ENCODE measurements at places on chromosomes 12 and 14.
A peak's percentile ranks its signal among the peaks of the same experiment; 100 is the strongest.

- no peak for DNase-seq
Observed at GRCh38 chr12:116261525-116262100, 15.9 kb downstream of the MED13L start.

GRCh38 chr12:62170241-62170640 lies 90.0 kb upstream of the USP15 start:
- no peak for DNase-seq

- no peak for DNase-seq
Observed at GRCh38 chr12:89742337-89743022, 33.8 kb upstream of the ATP2B1 start.

DNA sequence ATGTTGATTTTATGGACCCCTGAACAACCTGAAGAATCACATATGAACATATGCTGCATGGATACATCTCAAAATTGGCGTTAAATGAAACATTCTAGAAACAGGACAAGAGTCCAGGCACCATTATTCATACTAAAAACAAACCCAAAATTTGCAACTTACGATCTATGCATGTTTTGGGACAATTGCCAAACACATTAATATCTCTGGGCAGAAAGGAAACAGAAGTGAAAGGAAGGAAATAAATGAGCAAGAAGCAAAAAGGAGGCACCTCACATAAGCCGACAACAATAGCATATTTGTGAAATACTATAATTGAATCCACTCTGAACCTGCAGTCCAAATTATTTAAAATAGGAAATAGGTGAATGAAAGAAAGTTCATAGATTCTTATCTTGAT lies 1505.3 kb downstream of the AACS start:
- DNase-seq = no peak

GRCh38 chr12:49905718-49906314 lies 2.1 kb upstream of the FAIM2 start:
- DNase-seq = no peak

GRCh38 chr14:89270439-89271227 lies 146.4 kb downstream of the FOXN3 start:
- DNase-seq = no peak

DNA sequence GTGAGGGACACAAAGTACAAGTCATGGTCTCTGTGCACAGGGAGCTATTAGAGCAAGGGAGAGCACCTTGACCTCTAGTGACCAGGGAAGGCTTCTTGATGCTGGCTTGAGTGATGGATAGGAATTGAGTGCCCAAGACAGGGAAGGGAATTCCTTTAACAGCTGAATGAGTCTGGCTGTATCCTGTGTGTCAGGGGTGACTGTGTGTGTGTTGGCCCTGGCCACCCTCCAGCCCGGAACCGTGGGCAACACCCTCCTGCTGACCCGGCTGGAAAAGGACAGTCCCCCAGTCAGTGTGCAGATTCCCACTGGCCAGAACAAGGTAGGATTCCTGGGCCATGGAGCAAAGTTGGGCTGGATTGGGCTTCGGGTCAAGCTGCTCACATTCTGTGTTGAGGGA lies 5.5 kb upstream of the PFDN5 start:
- DNase-seq = no peak

DNA sequence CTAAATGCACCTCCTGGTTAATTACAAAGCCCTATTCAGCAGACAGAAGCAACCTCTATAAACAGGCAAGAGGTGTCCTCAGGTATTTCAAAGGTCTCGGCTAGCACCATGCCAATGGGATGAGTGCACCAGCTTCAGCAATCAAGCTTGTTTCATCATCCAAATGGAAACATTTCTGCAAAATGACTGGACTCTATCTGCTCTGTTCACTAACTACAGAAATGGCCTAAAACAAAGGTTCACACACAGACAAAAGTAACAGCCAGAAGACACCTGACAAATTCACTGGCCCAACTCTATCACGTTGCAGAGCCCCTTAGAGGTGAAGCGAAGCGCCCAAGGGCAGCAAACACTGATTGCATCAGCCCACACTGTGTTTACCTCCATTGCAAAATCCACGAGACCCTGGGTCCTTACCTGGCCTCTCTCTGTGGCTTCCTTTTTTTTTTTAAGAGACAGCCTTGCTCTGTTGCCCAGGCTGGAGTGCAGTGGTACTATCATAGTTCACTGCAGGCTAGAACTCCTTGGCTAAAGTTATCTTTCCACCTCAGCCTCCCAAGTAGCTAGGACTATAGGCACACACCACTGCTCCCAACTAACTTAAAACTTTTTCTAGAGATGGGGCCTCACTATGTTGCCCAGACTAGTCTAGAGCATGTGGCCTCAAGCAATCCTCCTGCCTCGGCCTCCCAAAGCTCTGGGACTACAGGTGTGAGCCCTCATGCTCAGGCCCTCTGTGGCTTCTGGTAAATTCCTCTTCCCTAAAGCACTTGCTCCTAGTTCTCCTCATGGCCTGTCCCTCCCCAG lies 8.5 kb upstream of the SYNE3 start:
- no peak for DNase-seq

- no peak for DNase-seq
Observed at GRCh38 chr14:64721899-64722298, 17.7 kb downstream of the PLEKHG3 start.

DNA sequence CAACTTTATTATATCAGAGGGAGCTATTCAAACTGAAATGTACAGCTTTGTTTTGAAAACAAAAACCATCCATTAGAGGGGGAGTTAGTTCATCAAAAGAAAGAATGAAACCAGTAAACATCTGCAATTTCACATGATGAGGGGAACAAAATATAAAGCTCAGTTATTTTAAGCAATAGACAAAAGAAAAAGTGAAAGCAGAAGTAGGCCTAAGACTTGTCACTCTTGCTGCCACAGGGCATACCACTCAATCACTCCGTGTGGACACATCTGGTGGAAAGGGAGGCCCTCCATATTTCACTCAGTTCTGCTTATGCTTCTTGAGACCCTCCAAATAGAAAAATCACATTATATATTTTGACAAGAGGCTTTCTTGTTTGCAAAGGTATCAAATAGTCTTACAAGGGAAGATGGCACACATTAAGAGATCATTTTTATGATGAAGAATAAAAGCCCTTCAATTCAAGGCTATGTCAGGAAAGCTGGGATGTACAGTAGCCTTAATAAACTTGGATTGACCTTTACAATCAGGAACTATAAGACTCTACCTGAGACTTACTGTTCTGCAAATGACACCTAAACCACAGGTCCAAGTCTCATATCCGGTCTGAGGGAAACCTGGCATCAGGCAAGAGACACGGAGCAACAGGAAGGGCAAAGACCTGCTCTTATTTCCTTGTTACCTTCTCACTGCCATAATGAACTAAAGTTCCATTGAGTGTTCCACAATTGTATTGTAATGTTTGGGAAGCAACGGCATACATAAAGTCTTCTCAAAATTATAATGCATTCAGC lies 222.5 kb upstream of the GRIP1 start:
- peak; percentile 2 for DNase-seq

GRCh38 chr12:69062621-69063237 lies 129.8 kb upstream of the CPM start:
- DNase-seq = no peak

DNA sequence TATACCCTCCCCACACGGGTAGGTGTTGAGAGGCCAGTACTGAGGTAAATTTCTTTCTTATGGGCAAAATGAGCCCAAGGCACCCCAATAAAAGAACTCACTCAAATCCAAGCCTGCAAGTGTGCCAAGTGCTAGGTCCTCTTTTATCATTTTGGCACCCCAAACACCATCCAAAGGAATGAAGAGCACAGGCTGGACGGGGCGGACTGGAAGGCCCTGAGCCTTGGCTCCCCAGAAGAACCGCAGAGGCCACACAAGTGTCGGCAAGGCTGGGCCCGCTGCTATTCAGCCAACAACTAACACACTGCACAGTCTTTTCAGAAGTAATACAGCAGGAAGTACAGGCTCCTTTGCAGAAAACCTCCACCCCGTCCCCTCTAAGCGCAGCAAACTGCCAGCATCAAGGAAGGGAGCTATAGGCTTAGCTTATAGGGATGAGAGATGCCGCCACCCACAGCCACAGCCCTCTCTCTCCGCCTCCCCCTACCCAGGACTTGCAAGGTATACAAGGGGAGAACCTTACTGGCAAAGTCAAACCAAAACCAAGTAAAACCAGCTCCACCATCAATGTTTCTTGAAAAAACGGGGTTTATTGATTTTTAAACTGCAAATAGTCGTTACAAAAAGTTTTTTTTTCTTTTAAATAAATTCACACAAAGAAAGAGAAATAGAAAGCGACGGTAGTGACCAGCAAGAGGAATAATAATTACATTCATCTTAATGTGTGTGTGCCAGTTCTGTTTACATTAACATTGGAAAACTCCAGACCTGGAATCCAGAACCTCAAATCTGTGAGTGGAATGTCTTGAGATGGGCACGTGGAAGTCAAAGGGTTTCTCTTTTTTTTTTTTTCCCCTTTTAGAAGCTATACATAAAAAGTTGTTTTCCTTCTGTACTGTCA lies 5.5 kb downstream of the ZFP36L1 start:
- DNase-seq = peak; percentile 56

GRCh38 chr12:16833376-16834015 lies 227.5 kb upstream of the LMO3 start:
- DNase-seq = no peak

- no peak for DNase-seq
Observed at GRCh38 chr14:64244279-64244678, 49.9 kb downstream of the ESR2 start.

DNA sequence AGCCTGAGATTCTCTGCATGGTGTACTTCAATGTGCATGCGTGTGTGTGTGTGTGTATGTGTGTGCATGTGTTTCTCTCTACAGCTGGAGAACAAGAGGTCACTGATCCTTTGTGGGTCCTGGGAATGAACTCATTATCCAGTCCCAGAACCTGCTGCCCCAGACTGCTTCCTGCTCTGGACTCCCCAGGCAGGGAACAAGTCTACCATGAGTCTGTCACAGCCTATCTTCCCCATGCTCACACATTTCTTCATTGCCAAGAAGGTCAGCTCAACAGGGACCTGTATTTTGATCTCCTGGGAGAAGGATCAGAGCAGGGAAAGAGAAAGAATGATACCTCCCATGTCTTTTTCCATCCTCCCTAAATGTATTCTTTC lies 2.9 kb upstream of the AGAP2 start:
- no peak for DNase-seq

GRCh38 chr12:981961-982360 lies 9.1 kb upstream of the ERC1 start:
- DNase-seq = no peak

- no peak for DNase-seq
Observed at GRCh38 chr12:74614426-74614825, 76.8 kb downstream of the ATXN7L3B start.

- no peak for DNase-seq
Observed at GRCh38 chr14:73740618-73741326, 26.6 kb upstream of the PNMA1 start.

- peak; percentile 82 for DNase-seq
Observed at GRCh38 chr12:3803865-3804472, 51.1 kb upstream of the CRACR2A start.

DNA sequence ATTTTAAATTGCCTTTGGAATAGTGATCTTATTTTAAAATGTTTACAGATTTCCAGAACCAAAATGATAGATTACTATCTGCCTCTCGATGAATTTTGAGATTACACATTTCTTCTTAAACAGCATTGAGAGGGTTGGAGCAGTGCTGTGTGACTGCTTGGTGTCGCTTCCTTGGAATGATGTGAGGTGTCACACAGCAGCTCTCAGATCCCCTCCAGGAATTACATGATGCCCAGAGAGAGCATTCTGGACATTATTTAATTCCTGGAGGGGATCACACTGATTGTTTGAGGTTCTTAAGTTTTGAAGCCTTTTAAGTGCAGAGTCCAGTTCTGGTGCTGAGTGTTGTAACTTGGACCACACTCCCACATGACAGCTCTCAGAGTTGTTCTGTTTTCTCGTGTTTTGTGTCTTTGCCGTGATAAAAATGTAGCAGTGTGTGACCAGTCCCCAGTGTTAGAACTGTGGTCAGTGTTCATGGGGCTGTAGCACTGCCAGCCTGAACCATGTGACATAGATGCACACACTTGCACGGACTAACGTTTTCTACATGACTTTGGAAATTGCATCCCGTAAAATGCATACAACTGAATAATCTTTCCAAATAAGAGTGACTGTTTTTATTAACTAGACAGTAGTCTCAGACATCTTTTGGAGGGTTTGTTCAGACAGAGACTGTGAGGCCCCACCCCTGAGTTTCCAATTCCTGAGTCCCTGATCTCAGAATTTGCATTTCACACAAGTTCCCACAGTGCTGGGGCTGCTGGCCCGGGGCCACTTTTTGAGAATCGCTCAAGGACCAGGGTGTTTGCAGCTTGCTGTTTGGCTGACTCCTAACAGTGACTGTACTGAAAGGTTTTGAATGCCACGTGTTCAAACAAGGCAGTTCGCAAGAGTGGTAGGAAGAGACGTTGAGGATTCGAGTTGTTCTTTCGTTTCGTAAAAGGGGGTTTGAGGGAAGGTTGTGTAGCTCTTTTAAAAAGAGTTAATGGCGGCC lies 26.0 kb downstream of the XRCC3 start:
- DNase-seq = no peak

DNA sequence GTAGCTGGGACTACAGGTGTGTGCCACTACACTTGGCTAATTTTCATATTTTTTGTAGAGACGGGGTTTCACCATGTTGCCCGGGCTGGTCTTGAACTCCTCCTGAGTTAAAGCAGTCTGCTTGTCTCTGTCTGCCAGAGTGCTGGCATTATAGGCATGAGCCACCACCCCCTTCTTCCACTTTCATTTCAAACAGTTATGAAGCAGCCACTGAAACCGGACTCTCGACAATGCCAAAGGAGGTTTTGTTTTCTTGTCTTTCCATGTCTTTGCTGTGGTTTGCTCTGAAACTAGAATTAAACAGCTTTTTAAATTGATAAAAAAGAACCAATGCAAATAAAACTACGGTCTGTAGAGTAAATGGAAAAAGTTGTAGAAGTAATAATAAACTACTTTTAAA lies 30.4 kb downstream of the RAP1B start:
- DNase-seq = peak; percentile 39

DNA sequence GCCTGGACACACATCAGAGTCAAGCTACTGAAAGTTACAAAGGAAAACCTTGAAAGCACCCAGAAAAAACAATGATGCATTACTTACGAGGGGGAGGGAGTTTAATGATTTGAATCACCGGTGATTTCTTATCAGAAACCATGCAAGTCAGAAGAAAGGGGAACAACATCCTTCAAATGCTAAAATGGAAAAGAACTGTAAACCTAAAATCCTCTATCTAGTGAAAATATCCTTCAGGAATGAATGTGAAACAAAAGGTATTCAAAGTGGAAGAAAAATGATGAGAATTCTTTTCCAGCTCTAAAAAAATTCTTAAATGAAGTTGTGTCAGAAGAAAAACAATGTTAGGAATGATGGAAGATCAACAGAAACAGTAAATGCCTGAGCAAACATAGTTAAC lies 16.8 kb downstream of the SCAF11 start:
- DNase-seq = no peak

DNA sequence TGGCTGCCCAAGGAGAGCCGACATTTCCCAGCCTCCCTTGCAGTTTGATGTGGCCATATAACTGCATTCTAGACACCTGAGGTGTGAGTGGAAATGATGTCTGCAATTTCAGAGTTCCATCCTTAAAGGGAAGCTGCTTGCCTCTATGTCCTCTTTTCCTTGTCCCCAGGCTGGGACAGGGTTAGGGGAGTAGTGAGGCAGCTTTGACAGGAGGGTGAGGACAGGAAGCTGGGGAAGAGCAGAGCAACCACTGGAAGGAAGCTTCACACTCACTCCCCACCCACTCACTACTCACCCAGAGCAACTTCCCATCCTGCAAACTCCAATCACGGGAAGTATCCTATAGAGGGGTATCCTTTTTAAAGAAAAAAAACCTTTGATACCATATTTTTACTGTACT lies 28.9 kb upstream of the LTA4H start:
- peak; percentile 7 for DNase-seq

- no peak for DNase-seq
Observed at GRCh38 chr14:76464856-76465255, 88.9 kb downstream of the ESRRB start.

All from CD4-positive, alpha-beta T cell treated with Interleukin-6 for 4 hours (primary cell).